ENCODE measurements at places on chromosomes 3 and 15. TPM values are rescaled to one million over a fixed set of nuclear protein-coding genes. Genes with fewer than 3 reads are reported as not detected.

GRCh38 chr3:88618021-88618645 is 468.4 kb downstream of the C3orf38 start:
- no peaks in the 10 kb centered on the region for H3K36me3 ChIP-seq
- no peaks in the 10 kb centered on the region for H3K27me3 ChIP-seq
- no peak for DNase-seq
- H3K4me3 ChIP-seq = no peak overlapping the region
- H3K27ac ChIP-seq = no peak overlapping the region
- H3K4me1 ChIP-seq = peaks cover 17% of the 10 kb centered on the region

GRCh38 chr15:39584266-39584659 is 3.4 kb downstream of the THBS1 start:
- H3K4me1 ChIP-seq = peaks cover 31% of the 10 kb centered on the region
- no peak for DNase-seq
- H3K27me3 ChIP-seq = peaks cover 18% of the 10 kb centered on the region
- H3K27ac ChIP-seq = peak overlapping the region; percentile 76
- peaks cover 5% of the 10 kb centered on the region for H3K36me3 ChIP-seq
- peak overlapping the region; percentile 62 for H3K4me3 ChIP-seq

DNA sequence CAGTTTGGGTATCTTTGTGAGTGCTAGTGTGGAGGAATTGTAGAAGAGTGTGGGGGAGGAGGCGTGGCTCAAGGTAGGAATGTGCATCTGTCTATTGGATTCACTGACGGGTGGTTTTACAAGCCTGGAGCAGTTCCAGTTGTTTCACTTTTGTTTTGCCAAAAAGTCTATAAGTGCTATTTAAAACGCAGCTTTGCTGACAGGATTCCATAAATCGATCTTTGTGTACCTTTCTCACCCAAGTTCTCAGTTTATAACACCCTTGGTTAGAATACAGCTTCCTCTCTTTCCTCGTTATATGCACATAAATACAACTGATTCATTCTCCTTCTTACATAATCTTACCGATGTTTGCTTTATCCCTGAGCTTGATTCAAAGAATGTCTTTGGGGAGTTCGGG is 123.2 kb upstream of the UBE2E2 start:
- H3K27ac ChIP-seq = no peak overlapping the region
- H3K4me3 ChIP-seq = no peak overlapping the region
- no peaks in the 10 kb centered on the region for H3K36me3 ChIP-seq
- no peaks in the 10 kb centered on the region for H3K27me3 ChIP-seq

- H3K36me3 ChIP-seq = no peaks in the 10 kb centered on the region
- peak overlapping the region; percentile 94 for H3K4me3 ChIP-seq
- DNase-seq = no peak
- peaks cover 12% of the 10 kb centered on the region for H3K4me1 ChIP-seq
Measured at GRCh38 chr3:126655887-126656286, 963 bp upstream of the TXNRD3 start.

Gene NTRK3
- total RNA-seq = 1.1 TPM

Gene GPR62
- 0.18 TPM for total RNA-seq

GRCh38 chr3:25534007-25534406 is 105.9 kb downstream of the RARB start:
- H3K4me1 ChIP-seq = no peaks in the 10 kb centered on the region
- H3K27me3 ChIP-seq = no peaks in the 10 kb centered on the region
- peaks cover 9% of the 10 kb centered on the region for H3K36me3 ChIP-seq

DNA sequence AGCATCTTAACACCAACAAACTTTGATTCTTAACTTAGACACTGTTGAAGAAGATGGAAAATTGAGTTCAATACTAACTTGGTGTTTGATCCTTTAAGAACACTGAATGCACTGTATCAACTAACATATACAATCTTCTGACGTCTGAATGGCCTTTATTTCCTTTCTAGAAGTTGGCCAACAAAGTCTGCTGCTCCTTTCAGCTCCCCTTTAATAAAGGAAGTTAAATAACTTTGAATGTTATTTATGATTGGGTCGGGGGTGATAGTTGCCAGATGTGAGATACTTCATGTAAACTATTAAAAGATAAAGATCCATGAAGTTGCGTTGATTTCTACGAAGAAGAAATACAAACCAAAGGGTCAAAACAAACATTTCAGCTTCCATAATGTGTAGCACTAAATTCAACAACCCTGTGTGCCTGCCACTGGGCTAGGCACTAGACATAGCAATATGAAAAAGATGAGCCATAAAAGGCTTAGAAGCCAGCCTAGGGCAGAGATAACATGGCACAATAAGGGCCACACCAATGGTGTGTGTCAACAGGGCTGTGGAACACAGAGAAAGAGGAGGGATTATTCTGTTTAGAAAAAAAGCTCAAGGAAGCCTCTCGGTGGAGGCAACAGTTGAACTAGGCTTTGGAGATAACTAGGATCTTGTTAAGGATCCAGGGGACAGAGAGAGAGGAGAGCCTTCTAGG is 337.8 kb downstream of the MECOM start:
- H3K4me3 ChIP-seq = no peak overlapping the region
- H3K27me3 ChIP-seq = no peaks in the 10 kb centered on the region
- no peak for DNase-seq

DNA sequence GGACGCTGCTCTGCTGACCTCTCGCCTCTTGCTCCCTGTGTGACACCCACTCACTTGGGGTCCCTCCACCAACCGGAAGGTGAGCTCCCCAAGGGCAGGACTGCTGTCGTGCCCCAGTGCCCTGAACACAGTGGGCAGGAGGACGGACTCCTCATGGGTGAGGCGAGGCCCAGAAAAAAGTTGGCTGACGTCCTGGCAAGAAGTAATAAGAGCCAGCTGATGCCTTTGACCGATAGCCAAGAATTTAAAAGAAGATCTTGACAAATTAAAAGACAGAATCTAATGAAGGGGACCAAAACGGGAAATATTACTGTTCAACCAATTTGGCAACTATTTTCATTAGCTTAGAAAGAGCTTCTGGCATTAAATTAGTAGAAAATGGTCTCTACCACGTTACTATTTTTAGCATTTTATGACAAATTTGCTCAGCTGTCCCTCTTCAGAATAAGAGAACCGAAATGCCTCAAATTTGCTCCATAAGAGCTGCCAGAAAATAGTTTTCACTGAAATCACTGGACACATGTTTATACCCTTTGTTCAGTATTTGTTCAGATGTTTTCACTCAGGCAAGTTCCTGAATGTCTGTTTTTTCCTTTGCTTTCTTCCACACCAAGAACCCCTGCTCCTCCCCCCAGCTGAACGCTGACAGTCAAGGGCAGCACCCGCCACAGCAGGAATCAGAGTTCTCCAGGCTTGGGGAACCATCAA is 60.5 kb downstream of the XXYLT1 start:
- peak overlapping the region; percentile 87 for H3K27ac ChIP-seq
- H3K27me3 ChIP-seq = no peaks in the 10 kb centered on the region
- peaks cover 9% of the 10 kb centered on the region for H3K36me3 ChIP-seq
- H3K4me3 ChIP-seq = peak overlapping the region; percentile 63

Gene C15orf62
- total RNA-seq = 0.61 TPM

DNA sequence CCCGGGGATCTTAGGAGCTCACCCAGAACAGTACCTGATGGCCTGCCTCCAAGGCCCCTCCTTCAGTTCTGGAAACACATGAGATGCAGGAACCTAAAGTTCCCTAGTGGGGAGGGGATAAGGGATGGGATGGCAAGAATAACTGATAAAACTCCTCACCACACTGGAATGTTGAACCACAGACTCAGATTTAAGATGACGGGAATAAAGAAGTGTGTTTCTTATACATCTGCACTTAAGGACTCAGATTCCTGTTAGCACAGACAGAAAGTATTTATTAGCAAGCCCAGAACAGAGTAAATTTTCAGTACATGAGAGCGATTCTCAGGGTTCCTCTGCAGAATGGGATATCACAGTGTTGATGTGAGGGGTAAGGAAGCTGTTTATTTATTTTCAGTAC is 245.2 kb downstream of the TLE3 start:
- H3K36me3 ChIP-seq = no peaks in the 10 kb centered on the region
- H3K27me3 ChIP-seq = peaks cover 88% of the 10 kb centered on the region
- DNase-seq = no peak

DNA sequence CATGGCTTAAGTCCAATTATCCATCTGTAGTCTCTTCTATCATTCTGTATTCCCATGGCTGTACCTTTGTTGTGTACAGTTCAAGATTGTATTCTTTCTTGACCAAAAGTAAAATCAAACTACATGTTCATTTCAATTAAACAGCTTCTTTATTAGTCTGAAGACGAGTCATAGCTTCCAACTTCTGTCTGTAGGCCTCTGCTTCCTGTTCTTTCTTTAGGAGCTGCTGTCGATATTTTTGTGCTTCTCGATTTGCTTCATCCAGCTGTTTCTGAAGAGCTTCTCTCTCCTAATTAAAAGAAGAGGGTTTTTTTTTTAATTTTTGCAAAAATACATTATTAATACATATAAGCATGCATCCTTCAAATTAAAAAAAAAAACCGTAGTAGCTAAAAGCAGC is 13.0 kb upstream of the HDC start:
- H3K4me1 ChIP-seq = no peaks in the 10 kb centered on the region
- peaks cover 5% of the 10 kb centered on the region for H3K36me3 ChIP-seq
- DNase-seq = no peak

GRCh38 chr3:118949113-118949760 is 85.4 kb downstream of the IGSF11 start:
- no peak overlapping the region for H3K4me3 ChIP-seq
- no peaks in the 10 kb centered on the region for H3K27me3 ChIP-seq
- H3K4me1 ChIP-seq = peaks cover 4% of the 10 kb centered on the region
- no peak overlapping the region for H3K27ac ChIP-seq
- H3K36me3 ChIP-seq = peaks cover 2% of the 10 kb centered on the region

GRCh38 chr15:74451861-74452835 is 8.8 kb downstream of the UBL7 start:
- H3K36me3 ChIP-seq = peaks cover 10% of the 10 kb centered on the region
- no peaks in the 10 kb centered on the region for H3K27me3 ChIP-seq
- peaks cover 38% of the 10 kb centered on the region for H3K4me1 ChIP-seq

DNA sequence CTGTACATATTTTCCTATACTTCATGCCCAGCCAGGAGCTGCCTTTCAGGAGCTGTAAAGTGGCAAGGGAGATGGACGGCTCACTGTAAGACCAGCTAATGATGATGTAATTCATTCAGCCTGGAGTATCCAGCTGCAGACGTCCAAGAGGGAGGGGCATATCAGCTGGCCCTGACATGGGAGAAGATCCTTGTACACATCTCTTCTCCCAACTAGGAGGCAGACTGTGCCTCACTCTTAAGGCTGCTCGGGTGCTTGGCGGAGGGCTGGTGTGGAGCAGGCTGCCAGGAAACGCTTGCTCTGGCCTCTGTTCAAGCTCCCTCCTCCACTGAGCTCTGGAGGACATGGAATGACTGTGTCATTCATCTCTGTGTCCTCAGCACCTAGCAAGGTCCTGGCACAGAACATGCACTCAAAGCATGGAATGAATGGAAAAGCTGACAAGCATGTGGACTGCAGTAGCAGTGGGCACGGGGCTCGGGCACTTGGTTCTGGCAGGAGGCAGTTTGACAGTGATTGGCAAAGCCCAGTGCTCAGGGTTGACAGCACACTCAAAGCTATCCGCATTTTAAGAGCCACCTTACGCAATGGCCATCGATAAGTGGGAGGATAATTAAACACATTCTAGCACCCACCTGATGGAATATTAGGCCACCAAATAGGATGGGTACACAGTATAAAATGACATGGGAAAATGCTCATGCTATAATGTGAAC is 72.4 kb downstream of the TBC1D2B start:
- H3K4me1 ChIP-seq = peaks cover 12% of the 10 kb centered on the region
- H3K27ac ChIP-seq = no peak overlapping the region
- H3K36me3 ChIP-seq = peaks cover 5% of the 10 kb centered on the region
- no peaks in the 10 kb centered on the region for H3K27me3 ChIP-seq
- no peak overlapping the region for H3K4me3 ChIP-seq

DNA sequence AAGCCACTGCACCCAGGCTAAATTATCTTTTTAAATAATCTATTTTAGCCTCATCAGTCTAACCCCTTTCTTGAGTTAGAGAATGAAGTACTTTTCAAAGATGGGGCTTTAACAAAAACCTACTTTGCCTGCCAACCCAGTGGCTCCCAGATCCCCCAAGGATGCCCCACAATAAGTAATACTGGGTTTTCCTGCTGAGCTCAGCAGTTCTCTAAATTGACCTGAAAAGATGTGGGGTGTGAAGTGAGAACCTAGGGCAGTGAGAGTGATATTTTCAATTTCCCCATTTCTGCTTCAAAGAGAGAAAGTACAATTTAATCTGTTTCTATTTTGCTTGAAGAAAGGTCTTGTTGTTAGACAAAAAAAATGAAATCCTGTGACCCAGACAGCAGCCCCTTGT is 318.5 kb upstream of the UMPS start:
- no peaks in the 10 kb centered on the region for H3K27me3 ChIP-seq
- no peak overlapping the region for H3K27ac ChIP-seq
- H3K36me3 ChIP-seq = peaks cover 16% of the 10 kb centered on the region
- no peak overlapping the region for H3K4me3 ChIP-seq
- peaks cover 4% of the 10 kb centered on the region for H3K4me1 ChIP-seq

- DNase-seq = no peak
- H3K4me3 ChIP-seq = no peak overlapping the region
- peaks cover 9% of the 10 kb centered on the region for H3K27me3 ChIP-seq
- no peaks in the 10 kb centered on the region for H3K36me3 ChIP-seq
Measured at GRCh38 chr3:62445275-62445674, 71.9 kb upstream of the FEZF2 start.

- no peak overlapping the region for H3K27ac ChIP-seq
- no peaks in the 10 kb centered on the region for H3K36me3 ChIP-seq
- H3K4me1 ChIP-seq = peaks cover 32% of the 10 kb centered on the region
- DNase-seq = no peak
Measured at GRCh38 chr15:40051616-40052415, 12.8 kb upstream of the SRP14 start.

DNA sequence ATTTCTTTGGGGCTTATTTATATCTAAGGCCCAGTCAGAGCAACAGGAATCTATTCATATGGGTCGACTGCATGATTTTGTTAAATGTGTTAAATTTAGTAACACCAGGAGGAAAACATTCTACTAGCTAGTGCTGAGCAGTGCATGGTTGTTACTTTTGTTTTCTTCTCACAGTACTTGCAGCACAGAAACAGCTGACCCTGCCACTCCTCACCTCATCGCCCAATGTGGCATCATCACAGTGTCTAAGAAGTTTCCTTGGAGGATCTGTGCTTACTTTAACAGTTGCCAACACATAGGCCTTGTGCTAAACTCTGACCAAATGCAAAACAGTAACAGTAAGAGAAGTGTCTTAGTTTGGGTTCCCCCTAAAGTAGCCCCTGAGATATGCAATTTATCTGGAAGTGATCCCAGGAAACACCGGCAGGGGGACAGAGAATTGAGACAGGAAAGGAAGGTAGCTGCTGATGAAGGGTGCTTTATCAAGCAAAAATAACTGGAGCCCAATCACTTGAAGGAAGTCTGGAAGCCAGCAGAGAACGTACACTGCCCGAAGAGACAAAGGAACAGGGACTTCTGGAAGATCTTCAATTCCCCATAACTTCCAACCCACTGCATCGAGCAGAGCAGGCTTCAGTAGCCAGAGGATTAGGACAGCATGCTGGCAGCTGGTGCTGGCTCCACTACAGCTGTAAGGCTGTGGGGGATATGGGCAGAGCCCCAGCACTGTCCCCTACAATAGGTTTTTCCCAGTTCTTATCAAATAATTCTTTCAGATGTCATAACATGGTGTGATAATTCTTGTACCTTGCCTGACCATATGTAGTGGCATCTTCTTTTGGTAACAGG is 36.0 kb upstream of the ULK4 start:
- no peak overlapping the region for H3K27ac ChIP-seq
- DNase-seq = peak; percentile 19
- no peak overlapping the region for H3K4me3 ChIP-seq

All from neural crest cell (in vitro differentiated cells).